ENCODE measurements at places on chromosomes 2 and 18.

- no peaks in the 10 kb centered on the region for H3K27me3 ChIP-seq
- H3K4me1 ChIP-seq: peaks cover 41% of the 10 kb centered on the region
- no peak overlapping the region for H3K27ac ChIP-seq
- no peak for DNase-seq
- no peaks in the 10 kb centered on the region for H3K36me3 ChIP-seq
These were observed 36.6 kb downstream of the TTC32 start for GRCh38 chr2:19865151-19865550.

GRCh38 chr18:79819064-79819967, 21.6 kb downstream of the KCNG2 start:
- no peaks in the 10 kb centered on the region for H3K27me3 ChIP-seq
- no peak for DNase-seq
- no peaks in the 10 kb centered on the region for H3K36me3 ChIP-seq
- no peak overlapping the region for H3K27ac ChIP-seq
- H3K4me1 ChIP-seq: no peaks in the 10 kb centered on the region

DNA sequence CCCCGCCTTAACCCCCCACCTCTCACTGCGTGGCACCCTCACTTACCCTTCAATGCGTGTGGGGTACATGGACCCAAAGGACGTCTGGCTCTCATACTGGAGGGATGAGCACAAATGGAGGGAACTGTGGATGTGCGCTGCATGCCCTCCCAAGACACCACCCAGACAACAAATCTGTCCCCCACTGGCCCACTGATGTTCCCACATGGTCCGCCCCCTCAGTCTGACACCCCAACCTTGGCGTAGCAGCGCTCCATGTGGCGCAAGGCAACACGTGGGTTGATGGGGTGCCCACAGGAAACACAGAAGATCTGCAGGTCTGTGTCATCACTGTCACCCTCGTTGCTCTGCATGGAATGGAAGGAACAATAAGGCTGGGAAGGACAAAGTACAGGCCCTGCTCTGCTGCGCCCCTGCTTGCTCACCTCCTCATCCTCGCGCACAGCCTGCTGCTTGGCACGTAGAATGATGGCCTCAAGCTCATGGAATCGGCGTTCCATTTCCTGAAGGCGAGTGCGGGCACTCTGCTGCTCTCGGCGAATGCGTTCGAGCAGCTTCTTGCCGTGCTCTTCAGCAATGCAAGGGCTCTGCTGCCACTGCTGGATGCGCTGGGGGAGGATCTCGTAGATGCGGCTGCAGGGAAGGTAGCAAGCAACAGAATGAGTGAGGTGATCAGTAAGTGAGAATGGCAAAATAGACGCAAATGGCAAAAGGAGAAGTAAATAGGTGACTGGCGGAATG, 2.3 kb upstream of the MBD1 start:
- H3K4me1 ChIP-seq: peaks cover 29% of the 10 kb centered on the region
- no peaks in the 10 kb centered on the region for H3K27me3 ChIP-seq
- no peak overlapping the region for H3K4me3 ChIP-seq
- no peak for DNase-seq

GRCh38 chr18:56562479-56562878, 75.9 kb downstream of the TXNL1 start:
- no peak for DNase-seq
- no peaks in the 10 kb centered on the region for H3K27me3 ChIP-seq
- no peaks in the 10 kb centered on the region for H3K36me3 ChIP-seq
- no peaks in the 10 kb centered on the region for H3K4me1 ChIP-seq
- H3K4me3 ChIP-seq: no peak overlapping the region

DNA sequence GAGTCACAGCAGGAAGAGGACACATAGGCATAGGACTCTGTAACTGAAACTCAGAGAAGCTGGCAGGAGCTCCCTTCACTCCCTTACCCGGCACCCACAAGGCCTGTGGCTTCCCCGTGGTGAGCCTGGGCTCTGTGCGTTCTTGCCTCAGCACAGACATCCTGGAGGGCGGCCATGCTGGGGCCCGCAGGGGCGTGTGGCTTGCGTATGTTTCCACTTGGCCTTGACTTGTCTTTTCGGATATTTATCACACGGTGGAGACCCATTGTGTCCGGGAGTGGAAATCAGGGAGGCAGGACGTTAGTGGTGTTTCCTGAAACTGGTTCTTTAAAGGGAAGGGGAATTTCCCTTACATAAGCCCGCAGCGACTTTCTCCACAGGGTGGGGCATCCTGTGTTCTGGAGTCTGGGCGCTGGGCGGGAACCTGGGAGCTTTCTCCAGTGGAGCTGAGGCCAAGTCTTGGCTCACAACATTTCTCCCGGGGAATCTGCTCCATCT, 49.9 kb upstream of the EML6 start:
- H3K36me3 ChIP-seq: peaks cover 30% of the 10 kb centered on the region
- DNase-seq: no peak
- H3K4me3 ChIP-seq: no peak overlapping the region
- peaks cover 4% of the 10 kb centered on the region for H3K4me1 ChIP-seq
- no peaks in the 10 kb centered on the region for H3K27me3 ChIP-seq

DNA sequence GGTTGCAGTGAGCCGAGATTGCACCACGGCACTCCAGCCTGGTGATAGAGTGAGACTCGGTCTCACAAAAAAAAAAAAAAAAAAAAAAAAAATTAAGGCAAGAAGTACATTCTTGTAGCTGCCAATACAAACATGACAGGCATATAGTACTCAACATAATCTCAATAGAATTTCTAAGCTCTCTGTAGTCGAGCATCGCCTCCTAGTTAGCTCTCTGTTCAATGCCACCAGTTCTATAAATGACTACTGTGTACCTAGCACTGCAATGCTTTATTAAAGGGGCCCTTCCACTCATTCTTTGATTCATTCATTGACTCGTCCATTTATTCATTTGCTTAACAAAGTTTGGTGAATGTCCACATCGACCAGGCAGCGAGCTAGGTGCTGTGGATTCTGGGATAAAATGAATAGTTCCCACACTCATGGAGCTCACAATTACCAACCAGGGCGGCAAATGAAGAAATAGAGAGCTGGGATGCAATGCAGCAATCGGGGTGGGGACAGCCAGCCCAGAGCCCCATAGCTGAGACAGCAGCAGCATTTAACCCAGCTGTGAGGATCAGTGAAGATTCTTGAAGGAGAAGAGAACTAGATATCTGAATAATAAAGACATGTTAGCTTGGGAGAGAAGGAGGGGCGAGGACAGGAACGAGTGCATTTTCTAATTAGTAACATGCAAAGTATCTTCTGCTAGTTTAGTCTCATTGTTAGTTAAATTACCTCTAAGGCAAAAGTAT, 349.8 kb downstream of the LPIN1 start:
- no peaks in the 10 kb centered on the region for H3K36me3 ChIP-seq
- DNase-seq: no peak
- peaks cover 1% of the 10 kb centered on the region for H3K4me1 ChIP-seq

DNA sequence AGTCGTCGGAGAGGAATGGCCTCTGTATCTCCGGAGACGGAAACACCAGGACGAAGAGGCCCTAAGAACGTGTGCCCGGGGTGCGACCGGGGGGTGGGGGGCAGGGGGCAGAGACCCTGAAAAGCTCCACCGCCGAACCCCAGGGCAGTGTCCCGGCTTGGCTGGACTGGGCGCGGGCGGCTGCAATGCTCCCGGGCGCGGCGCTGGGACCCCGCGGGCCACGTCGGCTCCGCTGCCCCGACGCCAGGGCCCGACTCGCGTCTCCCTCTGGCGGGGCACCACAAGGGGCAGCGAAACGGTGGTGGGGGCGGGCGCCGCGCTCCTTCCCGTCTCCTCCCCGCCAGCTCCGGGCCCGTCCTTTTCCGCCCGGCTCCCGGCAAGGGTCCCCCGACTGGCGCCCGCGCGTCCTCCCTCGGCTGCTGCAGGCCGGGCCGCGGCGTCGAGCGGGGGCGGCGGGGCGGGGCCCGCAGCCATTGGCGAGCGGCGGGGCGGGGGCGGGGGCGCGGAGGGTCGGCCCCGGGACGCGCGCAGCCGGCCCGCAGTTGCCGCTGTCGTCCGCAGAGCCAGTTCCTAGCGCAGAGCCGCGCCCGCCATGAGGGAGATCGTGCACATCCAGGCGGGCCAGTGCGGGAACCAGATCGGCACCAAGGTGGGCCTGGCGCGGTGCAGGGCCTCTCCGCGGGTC, at the start of gene TUBB6:
TUBB6 (plus strand) TSS at position 541 of the 685 bp plus-strand sequence; CDS start at position 593, 52 bp downstream.
- peaks cover 8% of the 10 kb centered on the region for H3K36me3 ChIP-seq
- H3K27ac ChIP-seq: peak within 1 kb of the TSS; percentile 80
- peak within 1 kb of the TSS; percentile 93 for H3K4me3 ChIP-seq

DNA sequence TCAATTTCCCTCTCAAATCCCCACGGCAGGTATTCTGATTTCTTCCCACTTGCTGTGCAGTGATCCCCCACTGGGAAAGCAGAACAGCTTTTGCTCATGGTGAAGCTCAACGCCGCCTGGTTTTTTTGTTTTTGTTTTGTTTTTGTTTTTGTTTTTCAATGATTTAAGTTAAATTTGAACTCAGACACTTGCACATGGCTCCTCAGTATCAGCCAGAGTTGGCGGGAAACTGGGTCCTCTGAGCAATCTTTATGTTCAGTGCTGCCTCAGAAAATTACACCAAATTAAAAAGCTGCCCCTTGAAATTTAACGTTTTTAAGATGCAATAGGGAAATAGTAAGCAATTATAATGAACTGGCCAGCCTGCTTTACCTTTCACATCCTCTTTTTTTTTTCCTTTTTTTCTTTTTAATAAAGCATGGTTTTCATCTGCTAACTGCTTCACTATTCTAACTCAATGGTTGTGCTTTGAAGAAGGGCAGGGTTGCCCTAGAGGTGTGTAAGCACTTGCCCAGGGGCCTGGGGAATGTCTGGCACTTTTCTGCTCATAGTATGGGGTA, 277.0 kb upstream of the HNRNPA3 start:
- no peaks in the 10 kb centered on the region for H3K36me3 ChIP-seq

DNA sequence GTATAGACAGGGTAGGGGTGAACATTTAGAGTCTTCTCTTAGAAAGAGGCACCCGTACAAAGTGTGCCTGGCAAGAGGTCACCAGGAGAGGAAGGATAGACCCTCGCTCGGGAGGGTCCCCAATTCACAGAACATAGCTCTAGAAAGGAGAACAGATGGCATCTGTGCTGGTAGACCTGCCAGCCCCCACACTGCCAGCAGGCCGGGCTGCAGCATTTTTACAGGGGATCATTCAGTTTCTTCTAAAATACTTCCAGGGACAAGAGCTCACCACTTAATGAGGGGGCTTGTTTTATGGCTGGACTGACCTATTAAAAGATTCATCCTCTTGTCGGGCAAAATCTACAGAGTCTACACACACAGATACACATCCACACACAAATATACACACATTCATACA, 149.9 kb downstream of the SEPTIN10 start:
- H3K27me3 ChIP-seq: no peaks in the 10 kb centered on the region
- no peak overlapping the region for H3K4me3 ChIP-seq
- DNase-seq: no peak

DNA sequence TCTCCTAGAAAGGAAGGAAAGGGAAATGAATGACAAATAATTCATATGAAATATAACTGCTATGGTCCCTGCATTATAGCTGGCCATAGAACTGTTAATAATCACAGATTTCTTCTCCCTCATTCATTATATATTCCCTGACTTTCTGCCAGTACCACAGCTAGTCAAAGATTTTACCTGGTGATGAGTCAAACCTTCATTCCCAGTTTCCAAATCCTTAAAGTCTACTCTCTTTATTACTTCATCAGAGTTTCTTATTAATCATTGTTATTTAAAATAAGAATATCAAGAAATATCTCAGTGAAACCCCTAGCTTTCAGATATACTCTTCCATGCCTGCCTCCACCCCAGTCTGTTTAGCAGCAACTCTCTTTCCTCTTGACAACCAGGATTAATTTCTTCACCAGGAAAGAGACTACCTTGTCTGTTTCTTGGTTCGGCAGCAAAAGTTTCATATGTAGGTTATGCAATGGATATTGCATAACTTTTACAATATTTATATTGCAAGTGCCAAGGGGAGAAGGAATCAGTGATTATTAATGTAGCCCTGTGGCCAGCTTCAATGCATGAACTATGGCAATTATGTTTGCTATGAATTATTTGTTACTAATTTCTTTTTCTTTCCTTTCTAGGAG, 533.8 kb downstream of the FBXO15 start:
- H3K4me3 ChIP-seq: no peak overlapping the region
- no peak for DNase-seq
- no peaks in the 10 kb centered on the region for H3K27me3 ChIP-seq
- H3K36me3 ChIP-seq: no peaks in the 10 kb centered on the region
- H3K4me1 ChIP-seq: peaks cover 2% of the 10 kb centered on the region

DNA sequence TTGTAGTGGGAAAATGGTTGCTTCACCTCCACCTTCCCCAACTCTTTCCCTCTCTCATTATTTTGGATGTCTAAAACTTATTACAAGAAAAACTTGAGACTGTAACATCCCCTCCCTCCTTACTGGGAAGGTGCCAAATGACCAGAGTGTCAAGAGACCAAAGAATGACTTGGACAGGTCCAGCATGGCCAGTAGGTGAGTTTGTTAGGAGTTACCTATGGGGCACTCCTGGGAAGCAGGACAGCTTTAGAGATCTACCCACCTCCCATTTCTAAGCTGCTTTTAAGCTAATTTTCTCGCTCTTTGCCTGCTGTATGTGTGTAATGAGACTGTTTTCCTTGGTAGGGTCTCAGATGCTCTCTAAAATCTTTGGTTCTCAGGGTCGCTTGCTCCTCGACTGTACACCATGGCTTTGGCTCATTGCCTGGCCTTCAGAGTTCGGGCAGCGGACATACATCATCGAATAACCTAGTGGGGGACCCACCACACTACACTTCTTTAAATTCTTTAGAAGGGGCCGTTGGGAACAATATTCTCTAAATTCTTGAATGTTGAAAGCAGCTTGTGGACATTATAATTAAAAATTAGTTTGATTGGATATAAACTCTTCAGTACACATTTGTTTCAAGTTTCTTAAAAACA, 45.2 kb downstream of the SLC30A6 start:
- H3K4me1 ChIP-seq: no peaks in the 10 kb centered on the region
- no peak for DNase-seq
- peaks cover 12% of the 10 kb centered on the region for H3K36me3 ChIP-seq
- no peak overlapping the region for H3K4me3 ChIP-seq
- no peak overlapping the region for H3K27ac ChIP-seq

- peaks cover 3% of the 10 kb centered on the region for H3K4me1 ChIP-seq
- H3K27ac ChIP-seq: no peak overlapping the region
These were observed 14.6 kb downstream of the EML4 start for GRCh38 chr2:42183775-42184174.

DNA sequence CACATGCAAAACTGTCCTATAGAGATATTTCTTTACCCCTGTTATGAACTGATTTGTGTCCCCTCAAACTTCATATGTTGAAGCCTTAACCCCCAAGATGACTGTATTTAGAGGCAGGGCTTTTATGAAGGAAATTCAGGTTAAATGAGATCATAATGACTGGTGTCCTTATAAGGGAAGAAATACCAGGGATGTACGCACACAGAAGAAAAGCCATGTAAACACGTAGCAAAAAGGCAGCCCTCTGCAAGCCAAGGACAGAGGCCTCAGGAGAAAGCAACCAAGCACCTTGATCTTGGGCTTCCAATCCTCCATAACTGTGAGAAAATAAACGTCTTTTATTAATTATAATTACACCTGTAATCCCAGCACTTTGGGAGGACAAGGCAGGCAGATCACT, 101.3 kb upstream of the NDUFV2 start:
- peak; percentile 48 for DNase-seq
- no peaks in the 10 kb centered on the region for H3K36me3 ChIP-seq
- no peak overlapping the region for H3K4me3 ChIP-seq
- no peaks in the 10 kb centered on the region for H3K4me1 ChIP-seq
